ENCODE measurements at places on chromosomes 2 and 18. TPM values are rescaled to one million over a fixed set of nuclear protein-coding genes. Genes with fewer than 3 reads are reported as not detected.

The GPAT2 gene
- total RNA-seq = 5.3 TPM

The AMER3 gene
- total RNA-seq = not detected

The CYS1 gene
- 0.17 TPM for total RNA-seq

The LYPD6 gene
- total RNA-seq = not detected

The SPATA3 gene
- not detected for total RNA-seq

The ANKRD53 gene
- not detected for total RNA-seq

The OXER1 gene
- not detected for total RNA-seq

The FBXO36 gene
- total RNA-seq = 0.82 TPM

All from activated CD4-positive, alpha-beta T cell treated with anti-CD3 and anti-CD28 coated beads, Interleukin-2, amount 10 ng/mL, durations not matched to agents 7 days and 5 days (primary cell).